ENCODE measurements at places on chromosomes 3 and 15.

GRCh38 chr15:41774882-41775417, 666 bp downstream of the MAPKBP1 start:
- DNase-seq, result no peak

GRCh38 chr3:182525766-182526374, 267.4 kb upstream of the ATP11B start:
- DNase-seq, result no peak

- no peak for DNase-seq
These were observed 138.9 kb upstream of the SLC7A14 start for GRCh38 chr3:170724599-170725280.

DNA sequence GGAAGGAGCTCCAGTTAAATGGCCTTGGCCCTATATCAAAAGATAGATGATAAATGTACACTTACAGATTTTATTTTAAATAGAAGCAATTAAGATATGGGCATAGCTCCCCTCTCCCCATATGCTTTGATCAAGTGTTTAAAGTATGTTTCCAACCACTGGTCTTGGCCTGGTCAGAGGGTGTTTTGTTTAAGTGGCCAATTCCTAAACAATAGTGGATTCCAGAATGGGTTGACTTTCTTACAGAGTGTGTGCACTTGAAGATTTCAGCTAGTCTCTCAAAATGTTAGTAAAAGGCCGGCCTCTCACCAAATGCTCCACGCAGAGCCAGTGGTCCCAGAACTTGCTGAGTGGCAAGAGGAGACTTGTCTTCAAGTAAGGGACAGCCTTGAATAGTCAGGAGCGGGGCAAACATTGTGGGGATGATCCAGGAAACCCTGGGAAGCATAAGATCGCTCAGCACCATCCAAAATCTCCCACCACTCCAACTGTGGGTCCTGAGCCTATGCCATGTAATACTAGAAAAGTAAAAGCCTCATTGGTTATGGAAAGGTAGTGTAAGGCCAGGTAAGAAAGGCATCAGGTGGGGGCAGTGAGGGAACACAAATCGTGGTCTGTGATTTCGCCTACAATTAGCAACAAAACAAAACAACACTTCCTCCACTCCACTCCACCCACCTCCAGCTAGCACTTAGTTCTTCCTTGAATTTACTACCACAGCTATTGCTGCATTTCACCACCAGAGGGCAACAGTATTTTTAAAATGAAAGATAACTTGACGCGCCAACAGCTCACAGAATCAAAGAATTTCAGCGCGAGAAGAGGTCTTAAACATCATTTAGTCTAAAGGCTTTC, 4.8 kb downstream of the RARRES1 start:
- peak; percentile 43 for DNase-seq

DNA sequence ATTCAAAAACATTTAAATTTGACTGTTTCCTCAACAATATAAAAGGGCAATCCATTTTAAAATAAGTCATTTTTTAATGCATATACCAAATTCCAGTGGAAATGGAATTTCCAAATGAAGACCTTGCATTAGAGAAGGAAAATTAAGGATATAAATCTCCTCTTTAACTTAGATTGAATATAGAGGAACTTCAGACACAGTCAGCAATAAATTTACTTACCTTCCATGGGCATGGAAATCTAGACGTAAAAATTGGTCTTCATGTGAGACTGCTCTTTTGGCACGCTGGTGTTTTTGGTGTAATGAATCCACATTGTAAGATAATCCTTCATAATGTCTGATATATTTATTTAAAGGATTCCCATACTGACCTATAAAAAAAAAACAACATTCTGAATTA, 32.1 kb downstream of the ADAM10 start:
- no peak for DNase-seq

GRCh38 chr15:70410371-70410985, 312.8 kb upstream of the TLE3 start:
- DNase-seq, result no peak

DNA sequence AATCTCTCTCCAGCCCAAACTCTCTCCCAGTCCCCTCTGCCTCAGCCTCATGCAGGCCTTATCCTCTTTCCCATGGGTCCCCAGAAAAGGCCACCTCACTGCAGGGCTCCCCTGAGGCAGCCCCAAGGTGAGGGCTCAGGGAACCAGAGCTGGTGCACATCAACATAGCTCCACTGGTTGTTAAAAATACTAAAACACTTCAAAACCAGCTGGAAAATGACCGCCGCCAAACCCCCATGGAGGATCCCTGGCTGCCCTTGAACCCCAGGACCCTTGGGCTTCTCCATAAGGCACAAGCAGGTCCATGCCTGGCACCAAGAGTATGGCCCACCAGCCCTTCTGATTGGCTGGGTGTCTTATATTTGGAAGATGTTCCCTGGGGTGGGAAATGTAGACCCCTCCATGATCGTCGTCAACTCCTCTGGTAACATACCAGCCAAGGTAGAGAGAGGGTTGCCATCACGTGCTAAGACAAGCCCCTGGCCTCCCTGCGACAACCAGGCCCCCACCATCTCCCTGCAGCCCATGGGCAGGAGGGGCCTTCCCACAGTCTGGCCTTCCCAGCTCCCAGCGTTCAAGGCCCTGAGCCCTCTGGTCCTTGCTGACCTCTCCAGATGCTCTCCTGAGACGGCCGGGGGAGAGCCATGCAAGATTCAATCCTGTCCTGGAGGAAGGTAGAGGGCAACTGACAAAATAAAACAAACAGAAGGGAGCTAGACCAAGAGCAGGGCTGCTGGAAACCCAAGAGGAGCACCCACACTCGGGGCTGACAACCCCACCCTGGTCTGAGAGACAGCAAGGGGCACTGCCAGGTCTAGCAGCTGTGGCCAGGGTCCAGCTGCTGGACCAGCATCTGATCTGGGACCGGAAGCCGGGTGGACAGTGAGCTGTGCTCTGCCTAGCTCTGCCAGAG, 132.1 kb upstream of the PRR20G start:
- DNase-seq, result no peak

DNA sequence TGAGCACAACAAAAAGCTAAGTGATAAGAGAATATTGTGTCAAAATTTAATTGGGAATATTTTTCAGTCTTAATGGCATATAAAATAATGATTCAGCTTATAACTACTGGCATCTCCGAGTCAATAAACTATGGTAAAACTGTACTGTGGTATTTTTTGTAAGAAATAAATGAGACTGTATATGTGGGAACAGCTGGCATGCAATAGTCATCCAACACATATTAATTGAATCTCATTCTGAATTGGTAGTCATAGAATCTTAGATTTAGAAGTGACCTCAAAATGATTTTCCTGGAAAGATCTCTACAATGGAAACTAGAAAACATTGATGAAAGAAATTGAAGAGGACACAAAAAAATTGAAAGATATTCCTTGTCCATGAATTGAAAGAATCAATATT, 133.4 kb upstream of the SLC7A14 start:
- no peak for DNase-seq

GRCh38 chr3:55687526-55687925, 200.4 kb upstream of the WNT5A start:
- no peak for DNase-seq

DNA sequence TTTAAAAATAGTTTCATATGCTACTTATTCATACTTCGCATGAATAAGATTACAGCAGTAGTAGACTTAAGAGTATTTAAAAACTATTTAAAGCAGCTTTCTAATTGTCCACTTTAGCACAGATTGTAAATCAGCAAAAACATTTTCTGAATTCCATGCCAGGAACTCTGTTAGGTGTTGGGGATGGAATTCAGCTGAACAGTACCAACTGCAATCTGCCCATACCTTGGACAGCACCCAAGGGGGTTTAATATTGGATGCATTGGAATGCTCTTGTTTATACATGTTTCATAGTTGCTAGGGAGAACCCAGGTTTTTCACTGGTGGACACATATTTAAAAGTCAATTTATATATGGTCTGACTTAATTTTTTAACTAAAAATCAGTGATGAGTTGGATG, 74.8 kb downstream of the PPM1L start:
- DNase-seq, result no peak

GRCh38 chr3:177106594-177106993, 90.7 kb downstream of the TBL1XR1 start:
- no peak for DNase-seq

GRCh38 chr3:84961521-84962255, 2.9 kb downstream of the CADM2 start:
- DNase-seq, result peak; percentile 34

GRCh38 chr3:151199554-151200438, 3.2 kb downstream of the GPR171 start:
- DNase-seq, result no peak

DNA sequence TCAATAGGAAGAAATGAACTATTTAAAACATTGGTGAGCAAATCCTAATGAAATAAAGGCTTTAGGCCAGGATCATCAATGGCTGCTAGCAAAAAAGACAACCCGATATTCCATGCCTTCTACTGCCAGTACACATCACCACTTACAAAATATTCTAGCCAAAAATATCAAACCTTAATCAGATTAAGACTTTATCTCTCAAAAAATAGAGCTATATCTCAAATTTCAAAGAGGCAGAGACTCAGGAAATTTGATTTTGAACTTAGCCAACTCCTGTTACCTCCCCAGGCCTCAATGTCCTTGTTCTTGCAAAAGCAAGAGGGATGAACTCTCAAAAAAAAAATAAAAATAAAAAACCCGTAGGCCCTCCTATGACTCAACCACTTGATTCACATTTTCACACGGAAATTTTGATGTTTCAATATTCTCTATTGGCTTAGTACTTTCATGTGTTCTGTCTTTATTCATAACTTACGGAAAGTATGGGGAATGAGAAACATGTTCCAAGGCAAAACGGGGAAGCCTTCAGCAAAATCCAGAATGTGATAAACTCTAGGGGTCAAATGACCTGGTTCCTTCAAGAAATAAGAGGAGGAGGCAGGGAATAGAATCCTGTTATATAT, 273.3 kb upstream of the ZPLD1 start:
- DNase-seq, result no peak

DNA sequence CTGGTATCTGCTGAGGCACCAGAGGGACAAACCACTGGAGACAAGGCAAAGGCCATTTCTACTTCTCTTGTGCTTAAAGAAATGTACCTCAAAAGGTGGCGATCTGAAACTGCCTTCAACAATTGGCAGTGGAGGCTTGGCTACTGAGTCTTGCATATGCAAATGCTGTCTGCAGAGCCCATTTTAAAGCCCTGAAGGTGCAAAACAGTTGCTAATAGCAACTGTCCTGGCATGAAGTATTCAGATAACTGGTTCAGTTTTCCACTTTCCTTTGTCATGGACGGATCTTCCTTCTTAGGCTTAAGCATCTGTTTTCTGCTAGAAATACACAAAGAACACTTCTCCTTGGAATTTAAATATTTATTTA, 71.4 kb upstream of the PSMD6 start:
- no peak for DNase-seq

DNA sequence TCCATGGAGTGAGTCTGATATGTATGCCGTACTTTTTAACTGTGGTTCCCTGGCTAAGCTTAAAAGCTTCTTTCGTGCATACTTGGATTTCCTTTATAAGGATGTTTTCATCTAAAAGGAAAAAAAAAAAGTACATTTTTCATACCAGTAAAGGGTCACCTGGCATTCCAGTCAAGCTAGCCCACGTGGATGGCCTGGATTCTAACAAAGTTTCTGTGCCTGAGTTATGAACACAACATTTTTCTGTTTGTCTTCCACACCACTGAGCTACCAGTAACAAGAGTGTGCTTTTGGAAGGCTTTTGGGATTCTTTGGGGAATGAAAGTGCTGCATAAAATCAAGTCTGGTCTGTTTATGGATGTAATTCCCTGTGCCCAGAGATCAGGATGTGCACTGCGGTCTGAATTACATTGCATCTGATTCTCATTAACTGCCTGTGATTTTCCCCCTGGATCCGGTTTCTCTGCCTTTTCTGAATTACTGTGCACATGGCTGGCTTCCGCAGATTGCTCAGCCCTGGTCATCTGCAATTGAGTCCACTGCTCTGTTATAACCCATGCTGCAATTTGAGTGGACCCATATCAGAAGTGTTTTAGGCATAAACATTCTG, 38.2 kb upstream of the MAGI1 start:
- peak; percentile 21 for DNase-seq

DNA sequence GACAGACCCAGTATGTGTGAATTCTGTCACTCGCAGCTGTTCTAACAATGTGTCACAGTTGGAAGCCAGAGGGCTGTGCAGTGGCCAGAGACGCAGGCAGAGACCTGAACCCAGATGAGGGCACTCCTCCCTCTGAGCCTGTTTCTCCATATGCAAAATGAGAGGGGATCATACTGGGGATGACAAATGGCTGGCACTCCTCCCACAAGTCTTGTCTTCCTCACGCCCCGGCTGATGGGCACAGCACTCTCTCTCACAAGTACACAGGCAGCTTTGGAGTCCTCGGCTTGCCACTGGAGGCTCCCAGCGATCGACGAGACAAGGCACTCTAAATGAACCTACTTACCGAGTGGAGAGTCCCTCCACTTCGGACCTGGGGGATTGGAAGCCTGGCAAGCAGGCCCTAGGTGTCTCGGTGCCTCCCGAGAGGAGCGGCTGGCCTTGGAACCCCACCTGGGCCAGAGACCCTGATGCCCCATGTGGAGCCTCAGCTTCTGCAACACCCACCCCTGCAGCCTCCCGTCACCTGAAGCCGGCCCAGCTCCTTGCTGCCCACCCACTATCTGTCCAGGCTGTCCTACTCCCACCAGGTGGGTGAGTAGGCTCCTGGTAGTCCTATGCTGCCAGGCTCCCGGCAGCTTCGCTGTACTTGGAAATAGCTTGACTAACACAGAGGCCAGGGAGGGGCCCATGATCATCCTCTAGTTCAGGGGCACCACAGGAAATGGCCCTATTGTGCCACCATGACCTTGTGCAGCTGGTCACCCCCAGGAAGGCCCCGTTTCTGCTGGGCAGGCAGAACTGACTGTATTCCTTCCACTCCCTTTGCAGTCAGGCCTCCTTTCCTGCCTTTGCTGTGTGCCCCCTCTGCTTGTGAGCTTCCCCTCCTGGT, 65.0 kb upstream of the IQSEC1 start:
- no peak for DNase-seq

DNA sequence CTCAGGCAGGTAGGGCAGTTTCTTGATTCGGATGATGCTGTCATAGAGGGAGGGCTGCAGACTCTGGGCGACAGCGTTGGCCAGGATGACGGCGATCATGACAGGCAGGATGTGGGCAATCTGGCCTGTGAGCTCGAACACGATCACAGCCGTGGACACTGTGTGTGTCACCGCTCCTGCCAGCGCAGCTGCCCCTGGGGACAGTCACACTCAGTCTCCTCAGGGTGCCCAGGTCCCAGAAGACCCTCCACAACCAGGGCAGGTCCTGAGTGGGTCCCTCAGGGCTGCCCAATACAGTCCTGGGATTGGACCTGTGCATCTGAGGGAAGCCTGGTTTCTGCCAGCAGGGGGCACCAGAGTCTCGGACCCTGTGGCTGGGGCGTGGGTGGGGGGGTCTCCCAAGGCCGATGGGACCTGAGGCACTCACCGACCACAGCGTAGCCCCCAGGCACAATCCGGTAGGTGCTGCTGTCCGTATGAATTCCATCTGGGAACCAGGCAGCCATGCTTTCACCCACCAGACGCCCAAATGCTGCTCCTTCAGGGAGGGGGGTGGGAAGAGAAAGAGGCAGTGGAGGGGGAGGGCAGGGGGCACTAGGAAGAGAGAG, 7.2 kb downstream of the CLCN2 start:
- DNase-seq, result peak; percentile 22

DNA sequence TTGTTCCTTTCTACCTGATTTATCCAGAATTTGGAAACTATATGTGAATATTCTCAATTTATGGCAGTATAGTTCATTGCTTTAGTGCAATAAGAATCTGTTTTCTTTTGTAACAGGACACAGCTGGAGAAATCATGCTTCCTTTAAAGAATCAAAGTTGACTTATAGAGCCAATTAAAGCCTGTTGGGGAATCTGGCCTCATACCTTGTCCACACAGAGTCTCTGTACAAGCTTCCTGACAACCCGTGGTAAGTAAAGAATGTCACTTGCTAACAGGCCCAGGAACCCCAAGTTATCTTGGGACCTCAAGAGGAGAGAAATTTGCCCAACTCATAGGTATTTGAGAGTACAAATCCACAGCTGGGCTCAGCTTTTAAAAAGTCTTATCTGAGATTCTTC, 10.2 kb downstream of the ZNF445 start:
- no peak for DNase-seq

Data from right kidney (tissue), 9 donors.